ENCODE measurements at places on chromosomes 3 and 15.

DNA sequence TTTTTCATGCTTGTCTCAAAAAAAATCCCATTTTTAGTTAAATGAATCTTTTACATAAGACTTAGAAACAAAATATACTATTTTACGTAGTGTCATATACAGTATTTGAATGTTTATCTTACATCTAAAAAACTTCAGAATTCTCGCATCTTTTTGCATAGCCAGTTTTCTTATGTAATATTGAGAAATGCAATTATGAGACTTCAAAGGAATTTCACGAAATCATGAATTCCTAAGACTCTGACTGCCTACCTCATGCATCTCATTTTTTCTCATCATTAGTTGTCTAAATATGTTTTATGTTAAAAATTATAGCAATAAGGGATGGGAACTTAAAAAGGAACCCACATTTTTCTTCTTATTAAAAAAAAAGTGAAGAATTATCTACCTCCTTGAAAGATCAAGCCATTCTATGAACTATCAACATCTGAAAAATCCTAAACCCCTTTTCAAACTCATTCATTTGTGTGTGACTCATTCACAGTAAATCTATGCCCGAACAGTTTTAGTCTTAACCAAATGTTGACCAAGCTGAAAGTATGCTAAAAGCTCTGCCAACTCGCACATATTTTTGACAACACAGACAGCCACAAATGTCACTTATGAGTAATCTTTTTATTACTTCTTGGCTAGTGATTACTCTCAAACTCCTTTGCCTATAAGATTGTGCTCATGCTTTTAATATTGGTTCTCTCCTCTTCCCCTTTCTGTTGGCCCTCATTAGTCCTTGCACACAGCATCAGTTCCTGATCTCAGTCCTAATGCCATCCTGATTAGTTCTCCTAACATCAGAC lies 115.9 kb downstream of the DCLK3 start:
- DNase-seq: peak; percentile 96

DNA sequence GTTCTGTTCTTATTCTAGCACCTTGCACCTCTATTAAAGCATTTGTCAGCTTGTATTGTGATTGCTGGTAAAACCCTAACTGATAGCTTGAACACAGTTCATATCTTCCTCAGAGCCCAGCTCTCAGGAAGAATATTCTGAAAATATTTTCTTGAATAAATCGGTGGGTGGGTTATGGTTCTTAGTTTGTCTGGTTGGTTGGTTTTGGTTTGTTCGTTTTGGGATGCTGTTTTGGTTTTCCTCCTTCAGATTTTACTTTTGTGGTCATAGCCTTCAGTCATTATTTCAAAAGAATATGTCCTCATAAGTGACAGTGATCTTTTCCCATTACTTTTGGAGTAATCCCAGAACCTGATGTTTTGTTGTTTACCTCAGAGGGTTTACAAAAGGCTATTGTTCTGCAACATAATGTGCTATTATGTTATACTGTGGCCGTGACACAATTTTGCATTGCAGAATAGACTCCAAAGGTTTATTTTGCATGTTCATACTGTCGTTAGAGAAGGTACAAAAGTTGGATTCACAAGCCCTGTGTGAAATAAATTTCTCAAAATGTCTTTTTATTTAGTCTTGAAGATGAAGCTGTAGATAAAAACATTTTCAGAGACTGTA lies 2.7 kb upstream of the TMEM87A start:
- DNase-seq: no peak

DNA sequence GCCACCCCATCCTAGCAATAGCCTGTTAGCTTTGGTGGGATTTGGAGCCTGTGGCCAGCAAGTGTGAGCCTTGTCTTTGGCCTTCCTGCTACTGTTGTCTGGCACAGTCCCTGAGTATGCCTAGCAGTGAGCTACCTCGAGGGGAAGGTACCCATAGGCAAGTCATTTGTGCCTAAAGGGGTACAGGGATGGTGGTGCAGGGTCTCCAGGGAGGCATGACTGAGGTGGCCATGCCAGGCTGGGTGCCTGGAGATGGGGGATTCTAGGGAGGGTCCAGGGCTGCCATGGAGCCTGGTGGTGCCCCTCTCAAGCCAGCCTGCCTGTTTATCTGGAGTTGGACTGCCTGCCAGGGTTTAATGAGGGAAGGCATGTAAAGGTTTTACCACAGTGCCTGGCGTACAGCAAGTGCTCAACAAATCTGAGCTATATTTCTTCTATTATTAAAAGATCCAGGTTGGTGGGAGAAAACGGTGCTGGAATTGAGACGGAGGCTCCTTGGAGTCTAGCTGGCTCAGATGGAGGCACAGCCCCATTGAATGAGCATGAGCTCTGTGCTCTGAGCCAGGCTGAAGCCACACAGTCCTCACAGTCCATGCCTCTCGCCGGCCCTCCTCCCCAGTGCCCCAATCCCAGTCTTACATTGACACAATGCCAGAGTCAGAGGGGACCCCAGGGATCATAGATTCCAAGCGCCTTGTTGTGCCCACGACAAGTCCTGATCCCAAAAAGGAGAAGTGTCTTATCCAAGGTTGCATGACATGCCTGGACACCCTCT lies 76.2 kb downstream of the CORO2B start:
- no peak for DNase-seq

- peak; percentile 53 for DNase-seq
Measured at GRCh38 chr3:150225986-150226385, 182.1 kb upstream of the TSC22D2 start.

DNA sequence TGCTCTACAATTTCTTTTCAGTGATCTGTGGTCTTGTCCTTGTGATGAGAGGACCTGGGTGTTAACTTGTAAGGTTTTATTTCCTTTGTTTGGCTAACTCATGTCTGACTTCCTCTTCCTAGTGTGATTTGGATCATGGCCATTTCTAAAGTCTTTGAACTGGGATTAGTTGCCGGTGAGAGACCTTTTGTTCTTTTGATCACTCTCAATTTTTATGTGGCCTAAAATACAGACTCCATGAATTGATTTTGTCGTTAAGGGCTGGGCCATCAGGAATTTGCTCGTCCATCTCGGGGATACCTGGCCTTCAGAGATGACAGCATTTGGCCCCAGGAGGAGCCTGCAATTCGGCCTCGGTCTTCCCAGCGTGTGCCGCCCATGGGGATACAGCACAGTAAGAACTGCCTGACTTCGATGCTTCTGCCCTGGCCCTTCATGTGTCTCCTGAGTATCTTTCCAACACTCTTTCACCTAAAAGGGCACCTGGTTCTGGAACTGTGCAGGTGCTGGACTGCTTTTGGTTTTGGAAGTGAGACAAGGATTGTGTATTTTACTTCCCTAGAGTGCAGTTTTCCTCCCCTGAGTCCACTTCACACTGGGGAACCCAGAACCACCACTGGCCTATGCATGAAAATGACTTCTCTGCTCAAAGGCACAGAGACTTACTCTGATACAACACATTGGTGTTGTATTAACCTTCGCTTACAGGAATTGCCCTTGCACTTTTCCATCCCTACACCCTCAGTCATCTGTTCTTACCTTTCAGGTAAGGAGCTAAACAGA lies 13.1 kb upstream of the LRRC2 start:
- DNase-seq: no peak

DNA sequence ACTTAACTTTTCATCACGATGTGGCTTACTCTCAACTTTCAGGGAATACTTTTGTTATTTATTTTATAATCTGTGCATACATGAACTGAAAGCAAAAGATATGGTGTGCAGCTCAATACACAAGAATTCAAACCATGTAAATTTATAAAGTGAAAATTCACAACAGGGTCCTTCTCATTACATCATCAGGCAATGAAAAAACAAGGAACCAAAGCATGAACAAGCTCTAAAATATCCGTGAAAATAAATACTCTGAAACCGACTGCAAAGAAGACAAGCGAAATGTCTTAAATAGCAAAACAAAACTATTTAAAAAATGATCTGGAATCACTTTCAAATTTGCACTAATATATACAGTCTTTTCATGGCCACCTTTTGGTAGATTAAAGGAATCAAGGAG lies 28.9 kb downstream of the GNB5 start:
- DNase-seq: no peak

GRCh38 chr15:28025413-28025812 lies 73.7 kb downstream of the OCA2 start:
- DNase-seq: no peak
